ENCODE measurements at places on chromosomes 7 and 10.

DNA sequence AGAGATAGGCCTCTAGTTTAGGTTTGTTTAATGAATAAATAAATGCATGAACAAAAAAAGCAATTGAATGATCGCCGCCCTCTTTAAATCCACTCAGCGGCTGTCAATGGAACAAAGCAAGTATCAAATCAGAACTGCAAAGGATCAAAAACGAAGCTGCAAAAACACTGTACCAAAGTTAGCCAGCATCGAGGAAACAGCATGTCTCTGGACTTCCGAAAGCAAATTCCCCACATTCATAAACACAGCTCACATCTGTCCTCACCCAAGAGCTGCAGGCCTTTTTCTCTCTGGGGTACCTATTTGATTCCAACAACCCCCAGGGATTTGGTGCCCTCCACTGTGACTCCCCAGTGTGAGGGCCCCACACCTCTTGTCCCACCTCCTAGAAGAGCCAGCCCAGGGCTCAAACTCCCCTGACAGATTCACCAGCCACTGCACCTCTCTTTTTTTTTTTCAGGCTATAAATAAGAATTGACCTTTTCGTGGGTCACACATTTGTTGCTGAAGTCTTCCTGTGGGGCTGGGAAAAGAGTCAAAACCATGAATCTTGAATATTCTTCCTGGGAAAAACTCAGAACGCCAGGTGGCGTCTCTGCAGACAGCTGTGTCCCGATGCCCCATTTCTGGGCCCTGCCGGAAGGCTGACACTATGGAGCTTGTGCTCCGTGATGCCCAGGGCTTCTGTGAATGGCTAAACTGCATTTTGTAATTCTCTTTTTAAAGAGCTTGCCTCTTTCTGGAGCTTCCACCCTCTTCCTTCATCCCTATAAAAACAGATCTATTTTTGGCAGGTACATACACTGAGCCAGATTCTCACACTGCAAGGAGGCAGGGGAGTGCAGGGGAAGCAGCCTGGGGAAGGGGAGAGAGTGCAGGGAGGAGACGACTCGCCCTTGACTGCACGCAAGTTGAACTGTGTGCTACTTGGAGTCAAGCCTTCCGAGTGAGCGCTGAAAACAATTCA is 51.7 kb downstream of the HSPA12A start:
- DNase-seq: no peak

DNA sequence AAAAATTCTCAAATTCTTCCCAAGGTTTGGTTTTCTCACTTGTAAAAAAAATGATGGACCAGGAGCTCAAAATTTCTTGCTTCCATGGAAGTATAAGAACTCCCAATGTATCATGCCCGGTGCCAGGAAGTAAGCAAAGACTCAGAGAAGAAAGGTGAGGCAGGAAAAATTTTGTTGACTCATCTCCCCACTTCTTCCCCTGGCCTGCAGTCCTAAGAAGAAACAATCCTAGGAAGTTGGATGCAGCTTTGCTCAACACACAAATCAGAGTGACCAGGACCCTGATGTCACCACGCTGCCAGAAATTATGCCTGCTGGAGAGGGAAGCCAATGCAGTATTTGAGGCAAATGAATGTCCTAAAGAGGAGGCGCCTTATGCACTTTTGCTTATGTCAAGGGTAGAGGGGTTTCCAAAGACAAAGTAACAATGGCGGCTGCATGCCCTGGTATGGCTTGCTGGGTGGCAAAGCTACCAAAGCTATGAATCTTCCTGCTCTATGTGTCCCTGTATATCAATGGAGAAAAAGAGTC is 163.6 kb downstream of the NEURL1 start:
- no peak for DNase-seq

GRCh38 chr10:81873932-81874816 is 820 bp upstream of the NRG3 start:
- DNase-seq: peak; percentile 76

DNA sequence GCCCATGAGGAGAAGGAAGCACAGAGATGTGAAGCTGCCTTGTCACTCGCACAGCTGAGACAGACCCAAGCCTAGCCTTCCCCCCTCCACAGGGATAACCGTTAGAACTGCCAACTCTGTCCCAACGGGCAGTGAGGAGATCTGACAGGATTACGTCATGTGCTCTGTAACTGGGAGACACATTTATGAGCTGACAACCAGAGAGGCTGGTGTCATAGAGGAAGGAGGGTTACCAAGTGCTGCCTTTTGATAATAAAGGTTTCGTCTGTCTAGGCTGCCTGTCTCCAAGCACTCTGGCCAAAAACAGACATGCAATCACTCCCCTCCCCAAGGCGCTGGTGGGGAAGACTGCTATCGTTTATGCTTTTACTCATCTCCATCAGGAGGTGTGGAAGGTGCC is 165.9 kb downstream of the PLXNA4 start:
- DNase-seq: peak; percentile 85

- no peak for DNase-seq
These were observed 22.4 kb downstream of the MTURN start for GRCh38 chr7:30157204-30157603.

DNA sequence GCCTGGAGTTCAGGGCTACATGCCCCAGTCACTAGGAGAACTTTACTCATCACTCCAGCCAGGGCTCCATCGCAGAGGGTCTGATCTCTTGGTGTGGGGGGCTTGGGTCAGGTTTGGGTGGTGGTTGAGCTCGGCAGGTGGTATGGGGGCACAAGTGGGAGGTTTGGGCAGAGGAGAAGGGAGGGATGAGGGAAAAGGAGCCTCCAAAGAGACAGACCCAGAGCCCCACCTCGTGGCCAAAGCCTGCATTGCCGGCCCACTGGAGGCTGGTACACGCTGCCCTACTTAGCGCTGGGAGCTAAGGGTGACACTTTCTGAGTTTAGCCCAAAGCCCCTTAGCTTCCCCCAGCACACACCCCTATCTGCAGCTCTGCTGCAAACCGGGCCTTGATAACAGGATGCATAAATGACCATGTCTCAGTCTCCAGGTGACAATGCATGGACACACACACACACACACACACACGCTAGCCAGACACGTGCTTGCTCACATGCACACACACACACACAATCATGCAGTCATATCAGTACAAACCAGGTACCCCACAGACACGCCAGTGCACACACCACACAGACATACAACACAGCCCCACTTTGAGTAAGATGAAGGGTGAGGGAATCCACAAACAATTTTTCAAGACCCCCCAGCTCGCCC is 14.7 kb downstream of the LZTS2 start:
- peak; percentile 94 for DNase-seq

GRCh38 chr7:112112822-112113255 is 93.4 kb downstream of the DOCK4 start:
- DNase-seq: peak; percentile 83

DNA sequence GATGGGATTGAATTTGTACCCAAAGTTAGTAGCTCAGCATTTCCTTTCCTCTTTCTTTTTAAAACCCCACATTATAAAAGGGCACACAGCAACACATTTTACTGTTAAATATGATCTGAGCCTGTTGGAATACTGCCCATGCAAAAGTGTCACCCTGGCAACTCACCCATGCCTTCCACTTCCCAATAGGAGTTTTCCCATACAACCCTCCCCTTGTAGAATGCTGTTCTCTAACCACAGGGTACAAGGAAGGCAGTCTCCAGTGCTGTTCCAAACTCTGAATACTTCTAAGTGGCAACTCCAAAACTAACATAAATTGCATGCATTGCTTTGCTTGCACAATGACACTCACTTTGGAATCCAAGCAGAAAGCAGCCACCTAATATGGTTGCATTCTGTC is 60.8 kb downstream of the NRCAM start:
- DNase-seq: no peak

- peak; percentile 96 for DNase-seq
These were observed 441 bp downstream of the FZD8 start for GRCh38 chr10:35641676-35642034.

- DNase-seq: no peak
These were observed 121.9 kb downstream of the NRG3 start for GRCh38 chr10:81996927-81997326.

GRCh38 chr7:148738737-148739535 is 40.2 kb downstream of the CUL1 start:
- DNase-seq: no peak

GRCh38 chr7:129468087-129468486 is 33.9 kb downstream of the STRIP2 start:
- no peak for DNase-seq

- DNase-seq: no peak
These were observed 54.1 kb upstream of the ANTXRL start for GRCh38 chr10:46232666-46233065.

GRCh38 chr10:51052163-51052562 is 22.1 kb upstream of the PRKG1 start:
- DNase-seq: no peak

All from osteoblast (primary cell).